Stimulated activated CD8-positive, alpha-beta memory T cell treated with anti-CD3 and anti-CD28 coated beads, Interleukin-4, amount 100 ng/mL, for 1 hour (primary cell): ENCODE measurements at places on chromosomes 12 and 14.

- no peak for DNase-seq
Measured at GRCh38 chr12:39352471-39353017, 90.4 kb downstream of the KIF21A start.

DNA sequence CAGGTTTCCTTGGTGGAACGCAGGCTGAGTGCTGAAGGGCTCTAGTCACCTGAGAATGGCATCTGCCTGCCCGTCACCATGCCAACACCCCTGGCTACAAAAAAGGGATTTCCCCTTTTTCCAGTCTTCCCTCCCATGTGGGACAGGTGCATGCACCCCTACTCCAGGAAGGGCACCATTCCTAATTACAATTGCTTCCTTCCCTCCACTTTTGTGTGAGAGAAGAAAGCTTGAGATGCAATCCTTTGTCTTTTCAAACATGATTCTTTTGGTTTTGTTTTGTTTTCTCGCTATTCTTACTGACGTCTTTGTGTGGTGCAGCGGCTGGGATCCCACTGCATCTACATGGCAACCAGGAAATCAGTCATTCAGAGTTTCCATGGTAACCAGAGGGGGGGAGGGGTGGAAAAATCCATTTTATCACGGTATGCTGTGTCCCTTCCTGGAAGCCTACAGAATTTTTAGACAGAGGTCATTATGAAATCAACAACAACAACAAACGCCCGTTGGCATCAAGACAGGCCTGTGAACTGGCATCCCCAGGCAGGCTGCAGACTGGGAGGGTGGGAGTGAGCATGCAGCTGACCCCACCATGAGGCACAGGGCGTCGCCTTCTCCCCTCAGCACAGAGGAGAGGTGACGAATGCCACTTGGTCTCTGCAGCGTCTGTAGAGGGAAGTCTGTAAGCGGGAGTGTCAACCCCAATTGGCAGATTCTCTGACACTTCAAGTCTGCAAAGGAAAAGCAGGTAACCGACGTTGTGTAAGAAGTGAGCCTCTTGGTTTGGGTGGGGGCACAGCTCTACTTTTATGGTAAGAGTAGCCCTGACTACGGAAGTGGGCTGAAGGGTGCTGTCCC lies 13.6 kb upstream of the GNG2 start:
- DNase-seq, result peak; percentile 71

DNA sequence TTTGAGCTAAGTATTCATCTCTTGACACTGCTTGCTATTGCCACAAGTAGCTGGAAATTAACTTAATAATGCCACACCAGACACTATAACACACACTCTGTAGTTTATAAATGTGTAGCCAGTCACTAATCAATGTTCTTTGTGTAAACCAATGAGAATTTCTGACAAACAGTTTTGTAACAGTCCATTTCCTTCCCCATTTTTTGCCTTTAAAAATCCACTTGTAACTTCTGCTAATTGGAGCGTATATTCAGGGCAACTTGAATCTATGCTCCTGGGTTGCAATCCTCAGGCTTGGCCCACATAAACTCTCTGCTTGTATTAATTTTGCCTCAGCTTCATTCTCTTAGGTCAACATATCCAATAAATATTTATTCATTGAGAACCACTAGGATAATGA lies 125.0 kb upstream of the DHRS4 start:
- no peak for DNase-seq

DNA sequence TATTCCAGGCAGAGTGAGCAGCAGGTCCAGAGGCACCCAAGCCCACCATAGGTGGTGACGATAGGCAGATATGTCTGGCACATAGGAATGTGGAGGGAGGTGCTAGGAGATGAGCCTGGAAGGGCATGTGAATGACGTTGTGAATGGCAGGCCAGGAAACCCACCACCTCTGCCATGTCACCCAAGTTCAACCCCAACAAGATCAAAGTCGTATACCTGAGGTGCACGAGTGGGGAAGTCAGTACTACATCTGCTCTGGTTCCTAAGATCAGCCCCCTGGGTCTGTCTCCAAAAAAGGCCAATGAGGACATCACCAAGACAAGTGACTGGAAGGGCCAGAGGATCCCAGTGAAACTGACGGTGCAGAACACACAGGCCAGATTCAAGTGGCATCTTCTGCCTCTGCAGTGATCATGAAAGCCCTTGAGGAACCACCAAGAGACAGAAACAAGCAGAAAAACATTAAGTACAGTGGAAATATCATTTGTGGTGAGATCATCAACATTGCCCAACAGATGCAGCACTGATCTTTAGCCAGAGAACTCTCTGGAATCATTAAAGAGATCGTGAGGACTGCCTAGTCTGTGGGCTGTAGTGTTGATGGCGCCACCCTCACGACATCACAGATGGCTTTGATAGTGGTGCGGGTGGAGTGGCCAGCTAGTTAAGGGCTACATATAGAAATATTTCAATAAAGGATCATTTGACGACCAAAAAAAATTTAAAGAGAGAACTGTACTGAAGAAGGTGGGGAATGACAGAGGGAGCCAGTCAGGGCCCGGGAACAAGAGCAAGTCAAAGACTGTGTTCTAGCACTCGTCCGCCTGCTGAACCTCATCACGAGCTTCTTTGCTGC lies 99.7 kb downstream of the ZFP36L1 start:
- DNase-seq, result no peak

DNA sequence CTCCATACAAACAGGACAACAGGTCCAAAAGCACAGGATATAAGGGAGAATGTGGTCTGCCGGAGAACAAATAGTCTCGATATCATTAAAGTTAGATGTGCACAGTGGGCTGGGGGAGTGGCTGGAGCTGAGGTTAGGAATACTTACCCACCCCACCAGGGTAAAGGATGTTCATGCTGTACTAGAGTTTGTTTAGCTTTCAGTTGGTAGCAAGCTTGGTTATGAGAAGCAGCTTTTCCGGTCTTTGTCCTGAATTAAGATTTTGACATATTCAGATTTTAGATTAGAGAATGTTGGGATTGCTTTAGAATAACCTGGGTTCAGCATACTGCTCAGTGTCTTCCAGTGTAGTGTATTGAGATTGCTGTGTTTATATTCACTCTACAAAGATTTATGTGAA lies 16.7 kb downstream of the RASSF8 start:
- no peak for DNase-seq

- no peak for DNase-seq
Measured at GRCh38 chr14:36503771-36504741, 16.0 kb downstream of the NKX2-1 start.

GRCh38 chr12:88371416-88372183 lies 208.7 kb downstream of the KITLG start:
- no peak for DNase-seq

DNA sequence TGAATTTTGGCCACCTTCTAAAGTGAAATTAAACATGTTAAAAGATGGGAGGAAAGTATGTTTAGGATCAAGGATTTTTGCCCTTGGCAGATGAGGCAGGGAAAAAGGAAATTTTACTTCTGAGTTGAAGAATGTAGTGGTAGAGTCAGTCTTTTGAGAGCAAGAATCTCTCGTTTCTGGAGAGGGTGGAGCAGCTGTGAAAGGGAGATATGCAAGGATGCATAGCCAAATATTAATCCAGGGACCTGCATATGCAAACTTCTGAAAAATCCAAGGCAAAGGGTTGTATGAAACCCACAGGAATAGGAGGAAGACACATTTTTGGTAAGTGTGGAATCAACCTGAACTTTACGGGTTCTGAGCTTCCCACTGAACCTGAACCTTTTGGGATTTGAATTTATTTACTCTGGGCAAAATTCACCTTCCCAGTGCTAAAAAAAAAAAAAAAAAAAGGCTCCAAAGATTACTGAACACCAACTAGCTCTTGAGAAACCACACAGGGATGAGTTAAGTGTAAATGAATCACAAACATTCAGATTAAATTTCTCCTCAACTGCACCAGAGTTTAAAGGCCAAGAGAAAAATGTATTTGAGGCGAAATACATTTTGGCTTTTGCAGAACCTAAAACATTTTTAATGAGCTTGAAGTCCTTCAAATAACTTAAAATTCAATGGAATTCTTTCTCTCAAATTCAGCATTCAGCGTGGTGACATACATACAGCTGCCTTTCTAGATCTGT lies 187.1 kb upstream of the CDKN3 start:
- no peak for DNase-seq

DNA sequence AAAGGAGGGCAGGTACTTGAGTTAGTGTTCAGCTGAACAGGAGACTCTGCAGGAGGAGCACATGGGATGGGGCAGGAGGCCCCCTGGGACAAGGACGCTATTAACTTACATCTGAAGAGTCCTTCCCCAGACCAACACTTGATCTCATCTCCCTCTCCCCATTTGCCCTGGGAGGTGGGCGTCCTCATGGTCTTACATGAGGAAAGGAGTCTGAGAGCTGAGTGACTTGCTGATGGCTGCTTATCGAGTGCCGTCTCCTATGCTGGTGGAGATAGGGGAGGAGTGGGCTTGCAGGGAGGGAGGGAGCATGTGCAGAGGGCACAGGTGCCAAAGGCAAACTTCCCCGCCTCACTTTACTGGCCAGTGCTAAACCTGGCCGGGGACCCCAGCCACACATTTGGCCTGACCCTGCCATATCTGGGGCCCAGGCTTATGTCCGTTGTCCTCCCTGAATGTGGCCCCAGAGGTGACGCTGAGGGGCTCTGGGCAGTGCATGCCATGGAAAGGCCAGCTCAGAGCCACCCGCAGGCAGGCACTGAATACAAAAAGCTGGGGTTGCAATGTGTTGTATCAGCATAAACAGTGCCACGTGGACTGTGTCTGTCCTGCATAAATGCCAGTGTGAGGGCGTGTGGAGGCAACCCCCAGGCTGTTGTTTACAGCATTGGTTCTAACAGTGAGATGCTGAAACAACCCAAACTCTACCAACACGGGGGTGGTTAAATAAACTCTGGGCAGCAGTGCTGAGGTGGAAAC lies 29.4 kb downstream of the FAIM2 start:
- no peak for DNase-seq

- no peak for DNase-seq
Measured at GRCh38 chr12:130698106-130698505, 18.0 kb downstream of the RIMBP2 start.

GRCh38 chr12:31524791-31525495 lies 66.0 kb downstream of the DENND5B start:
- no peak for DNase-seq

DNA sequence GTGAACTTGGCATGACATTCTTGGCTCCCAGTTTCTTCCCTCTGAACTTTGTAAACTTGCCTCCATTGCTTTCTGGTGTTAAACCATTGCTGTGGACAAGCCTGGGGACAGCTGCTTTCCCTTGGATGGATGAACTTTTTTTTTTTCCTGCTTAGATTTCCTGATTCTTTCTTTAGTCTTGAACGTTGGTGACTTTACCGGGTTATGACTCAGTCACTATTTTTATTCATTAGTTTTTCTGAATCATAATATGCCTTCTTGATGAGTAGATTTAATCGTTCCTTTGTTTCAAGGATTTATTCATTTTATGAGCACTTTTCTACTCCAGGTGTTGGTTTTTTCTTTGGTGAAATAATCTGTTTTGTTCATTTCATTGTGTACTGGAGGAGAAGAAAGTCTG lies 155.0 kb upstream of the RTL1 start:
- DNase-seq, result no peak

DNA sequence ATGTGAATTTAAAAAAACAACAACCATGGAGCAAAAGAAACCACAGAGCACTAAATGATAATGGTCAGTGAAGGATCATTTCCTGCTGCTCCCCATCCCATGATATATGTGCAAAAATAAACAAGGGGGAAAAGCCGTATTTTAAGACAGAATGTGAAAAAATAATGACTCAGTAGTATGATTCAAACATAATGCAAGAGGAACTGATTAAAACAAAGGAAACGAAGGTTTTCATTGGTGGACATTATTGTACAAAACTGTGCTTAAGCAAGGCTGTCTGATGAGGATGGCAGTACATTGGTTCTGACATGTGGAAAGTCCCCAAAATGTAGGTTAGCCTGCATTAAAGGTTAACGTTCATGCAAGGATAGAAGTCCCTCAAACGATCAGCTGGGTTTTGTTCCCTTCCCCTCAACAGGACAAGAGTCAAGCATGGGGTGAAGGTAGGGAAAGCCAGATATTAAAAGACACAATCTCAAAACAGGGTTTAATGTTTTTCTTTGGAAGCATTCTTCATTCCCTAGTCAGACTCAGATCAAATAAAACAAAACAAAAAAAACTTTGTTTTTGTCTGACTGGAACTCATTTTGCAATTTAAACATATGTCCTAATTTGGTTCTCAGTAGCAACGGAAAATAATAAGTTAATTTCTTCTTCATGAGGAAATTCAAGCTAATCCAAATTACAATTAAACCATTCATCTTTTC lies 26.3 kb upstream of the PTGDR start:
- DNase-seq, result no peak

GRCh38 chr14:60420050-60420449 lies 65.8 kb downstream of the C14orf39 start:
- DNase-seq, result no peak

- no peak for DNase-seq
Measured at GRCh38 chr12:45213107-45213506, 2.8 kb upstream of the ANO6 start.

DNA sequence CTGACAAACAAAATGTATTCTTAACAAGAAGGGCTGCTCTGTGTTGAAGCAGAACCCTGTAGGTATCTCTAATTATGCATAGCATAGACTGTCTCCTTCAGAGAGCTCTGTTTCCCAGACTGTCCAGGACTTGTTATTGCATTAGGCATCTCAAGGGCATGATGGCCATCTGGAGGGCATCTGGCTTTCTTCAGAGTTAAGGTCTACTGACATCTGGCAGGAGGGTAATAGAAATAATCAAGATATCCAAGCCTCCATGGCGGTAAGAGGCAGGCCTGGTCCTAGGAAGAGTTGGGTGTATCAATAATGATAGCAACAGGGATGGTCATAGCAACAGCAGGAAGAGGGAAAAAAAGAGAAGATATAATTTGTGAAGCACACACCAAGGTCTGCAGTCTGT lies 161.2 kb downstream of the TTC8 start:
- DNase-seq, result no peak

DNA sequence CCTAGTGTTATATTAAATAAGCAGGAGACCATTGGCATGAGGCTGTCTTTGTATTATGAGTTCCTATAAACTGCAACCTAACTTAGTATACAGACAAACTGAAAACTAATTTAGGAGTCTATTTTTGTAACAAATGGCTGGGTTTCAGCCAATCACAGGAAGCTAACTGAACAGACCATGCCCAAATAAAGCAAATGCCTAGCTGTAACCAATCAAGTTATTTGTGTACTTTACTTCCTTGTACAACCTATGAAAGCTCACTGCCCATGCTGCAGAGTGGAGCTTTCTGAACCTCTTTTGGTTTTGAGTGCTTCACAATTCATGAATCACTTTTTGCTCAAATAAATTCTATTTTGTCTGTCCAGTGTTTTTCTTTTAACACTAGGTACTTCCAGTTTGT lies 41.6 kb downstream of the GUCY2C start:
- no peak for DNase-seq

GRCh38 chr12:75571656-75572205 lies 60.3 kb upstream of the KRR1 start:
- no peak for DNase-seq

DNA sequence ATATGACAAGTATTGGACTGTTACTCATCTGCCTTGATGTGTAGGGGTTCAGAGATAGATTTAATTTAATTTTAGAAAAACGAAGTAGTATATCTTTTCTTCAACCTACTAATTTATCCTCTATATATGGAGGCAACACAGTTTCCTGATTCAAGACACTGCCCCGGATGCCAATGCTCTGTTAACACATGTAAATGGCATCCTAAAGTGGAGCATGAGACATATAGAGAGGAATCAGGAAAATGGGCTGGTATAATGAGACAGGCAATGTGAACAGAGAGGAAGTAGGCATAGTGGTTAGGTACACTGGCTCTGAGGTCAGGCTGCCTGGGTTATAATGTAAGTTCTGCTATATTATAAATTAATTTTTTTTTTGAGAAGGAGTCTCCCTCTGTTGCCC lies 85.6 kb downstream of the OTOGL start:
- DNase-seq, result no peak

- DNase-seq, result no peak
Measured at GRCh38 chr12:63006536-63006935, 71.6 kb upstream of the PPM1H start.
